ENCODE measurements at places on chromosomes 12 and 14.

DNA sequence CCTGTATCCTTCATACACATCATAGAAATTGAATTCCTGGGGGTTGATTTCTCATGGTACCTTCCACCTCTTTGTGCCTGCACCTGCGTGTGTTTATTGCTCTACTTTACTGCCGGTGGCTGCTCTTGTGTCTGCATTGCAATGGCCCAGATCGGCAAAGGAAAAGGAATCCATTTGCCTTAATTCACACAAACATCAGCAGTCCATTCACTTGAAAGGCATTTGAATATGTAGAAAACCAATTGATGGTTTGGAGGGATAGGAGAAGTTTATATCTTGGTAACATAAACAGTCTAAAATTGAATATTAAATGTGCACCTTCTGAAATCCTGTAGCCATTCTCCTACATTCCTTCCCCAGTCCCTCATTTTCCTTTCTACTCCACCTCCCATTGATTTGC lies 74.0 kb downstream of the SNAPC1 start:
- DNase-seq: no peak

- DNase-seq: no peak
Observed at GRCh38 chr12:105352052-105352451, 21.6 kb downstream of the C12orf75 start.

DNA sequence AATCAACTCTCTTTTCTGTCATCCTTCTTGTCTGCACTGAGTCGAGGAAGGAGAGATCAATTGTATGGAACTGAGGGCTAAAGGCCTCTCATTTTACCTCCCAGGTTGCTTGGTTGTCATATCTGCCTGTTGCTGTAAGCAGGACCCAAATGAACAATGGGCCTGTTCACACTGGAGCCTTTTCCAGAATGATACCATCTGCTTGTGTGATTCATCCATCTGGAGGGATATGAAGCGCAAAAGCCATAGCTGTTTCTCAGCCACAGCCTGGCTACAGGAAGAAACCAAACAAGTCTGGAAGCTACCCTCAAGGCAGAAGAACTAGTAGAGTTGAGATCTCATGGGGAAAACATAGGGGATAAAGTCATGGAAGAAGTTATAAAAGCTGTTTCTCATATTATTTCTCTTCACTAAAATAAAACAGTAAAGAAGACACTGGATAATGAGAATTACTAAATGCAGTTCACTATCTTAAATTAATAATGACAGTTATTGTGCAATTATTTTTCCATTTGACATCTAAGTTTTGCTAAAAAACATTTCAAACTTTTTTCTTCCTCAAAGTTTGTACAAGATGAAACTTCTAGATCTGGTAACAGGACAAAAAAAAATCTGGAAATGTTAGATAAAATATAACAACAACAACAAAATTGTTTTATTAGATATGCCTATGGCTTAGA lies 106.3 kb downstream of the SPTSSA start:
- no peak for DNase-seq

- no peak for DNase-seq
Observed at GRCh38 chr12:122929812-122930211, 33.9 kb upstream of the VPS37B start.

- DNase-seq: peak; percentile 89
Observed at GRCh38 chr12:21483531-21483930, 17.9 kb downstream of the RECQL start.

GRCh38 chr14:102479777-102480176 lies 29.8 kb downstream of the ANKRD9 start:
- no peak for DNase-seq

DNA sequence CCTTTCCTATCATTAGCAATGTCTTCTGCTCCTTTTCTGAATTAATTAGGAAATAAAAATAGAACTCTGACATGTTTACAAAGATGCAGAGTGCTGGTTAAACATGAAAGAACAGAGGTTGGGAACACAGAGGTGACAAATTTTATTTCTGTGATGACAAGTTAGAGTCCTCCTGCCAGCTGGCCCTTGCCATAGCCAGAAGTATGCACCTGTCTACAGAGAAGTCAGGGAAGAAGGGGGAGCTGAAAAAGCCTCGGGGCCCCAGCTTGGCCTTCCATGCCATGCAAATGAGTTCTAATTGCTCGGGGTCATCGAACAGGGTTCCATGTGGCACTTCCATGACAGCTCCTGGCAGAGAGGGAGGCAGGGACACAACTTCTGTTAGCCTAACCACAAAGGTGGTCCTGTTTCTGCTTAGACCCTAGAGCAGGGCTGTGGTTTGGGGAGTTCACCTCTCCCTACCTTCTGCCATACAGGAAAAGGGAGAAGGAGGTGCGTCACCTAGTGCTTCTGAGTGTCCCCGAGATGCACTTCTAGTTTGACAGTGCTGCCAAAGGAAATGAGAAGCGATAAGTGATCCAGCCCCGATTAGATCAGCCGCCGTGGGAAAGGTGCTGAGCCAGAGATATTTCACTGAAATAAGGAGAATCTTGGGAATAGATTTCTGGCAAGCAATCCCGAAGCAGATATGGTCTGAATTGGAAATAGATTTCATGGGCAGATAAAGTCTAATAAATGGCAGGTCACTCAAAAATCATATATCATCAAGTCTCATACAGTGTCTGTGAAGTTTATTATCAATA lies 155.8 kb upstream of the FOXN3 start:
- peak; percentile 7 for DNase-seq

GRCh38 chr14:104094709-104095425 lies 9.4 kb downstream of the ASPG start:
- DNase-seq: peak; percentile 44

DNA sequence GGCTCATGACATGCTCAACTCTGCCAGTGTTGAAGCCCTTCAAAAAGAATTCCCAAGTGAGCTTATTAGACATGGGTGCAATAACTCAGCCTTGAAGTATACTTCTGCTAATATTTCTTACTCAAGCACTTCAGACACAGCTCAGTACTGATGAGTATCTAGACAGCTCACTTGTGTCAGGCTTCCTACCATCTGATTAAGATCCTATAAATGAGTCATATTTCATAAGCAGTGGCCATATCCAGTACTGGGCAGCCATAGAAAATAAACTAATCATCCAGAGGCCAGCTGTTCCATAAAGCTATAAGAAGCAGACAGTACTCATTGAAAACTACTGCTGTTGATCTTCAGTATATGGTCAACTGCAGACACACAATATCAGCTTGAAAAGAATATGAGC lies 12.9 kb downstream of the FSCB start:
- DNase-seq: no peak

- no peak for DNase-seq
Observed at GRCh38 chr14:93737634-93738033, 50.7 kb downstream of the PRIMA1 start.

- no peak for DNase-seq
Observed at GRCh38 chr12:129901254-129901653, 2.6 kb downstream of the TMEM132D start.

- no peak for DNase-seq
Observed at GRCh38 chr12:76560086-76560491, 518 bp upstream of the OSBPL8 start.

- no peak for DNase-seq
Observed at GRCh38 chr14:86942936-86943335, 1050.0 kb downstream of the GALC start.

DNA sequence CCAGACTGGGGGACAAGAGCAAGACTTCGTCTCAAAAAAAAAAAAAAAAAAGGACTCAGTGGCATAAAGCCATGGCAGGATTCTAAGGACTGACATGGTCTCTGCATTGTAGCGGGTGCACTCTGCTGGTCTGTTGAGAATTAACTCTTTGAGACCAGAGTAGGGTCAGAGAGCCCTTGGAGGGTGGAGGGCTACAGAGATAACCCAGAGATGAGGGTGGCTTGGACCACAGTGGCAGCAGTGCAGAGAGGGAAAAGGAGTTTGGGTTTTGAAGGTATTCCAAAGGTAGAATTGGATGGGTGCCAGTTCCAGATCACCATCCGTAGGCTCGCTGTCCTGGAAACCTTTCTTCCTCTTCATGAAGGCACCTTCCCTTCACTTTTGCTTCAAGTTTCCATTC lies 14.3 kb upstream of the DYNC1H1 start:
- DNase-seq: no peak

GRCh38 chr12:40375076-40375475 lies 150.3 kb downstream of the LRRK2 start:
- no peak for DNase-seq

GRCh38 chr12:293199-293598 lies 30.6 kb upstream of the SLC6A13 start:
- DNase-seq: no peak

DNA sequence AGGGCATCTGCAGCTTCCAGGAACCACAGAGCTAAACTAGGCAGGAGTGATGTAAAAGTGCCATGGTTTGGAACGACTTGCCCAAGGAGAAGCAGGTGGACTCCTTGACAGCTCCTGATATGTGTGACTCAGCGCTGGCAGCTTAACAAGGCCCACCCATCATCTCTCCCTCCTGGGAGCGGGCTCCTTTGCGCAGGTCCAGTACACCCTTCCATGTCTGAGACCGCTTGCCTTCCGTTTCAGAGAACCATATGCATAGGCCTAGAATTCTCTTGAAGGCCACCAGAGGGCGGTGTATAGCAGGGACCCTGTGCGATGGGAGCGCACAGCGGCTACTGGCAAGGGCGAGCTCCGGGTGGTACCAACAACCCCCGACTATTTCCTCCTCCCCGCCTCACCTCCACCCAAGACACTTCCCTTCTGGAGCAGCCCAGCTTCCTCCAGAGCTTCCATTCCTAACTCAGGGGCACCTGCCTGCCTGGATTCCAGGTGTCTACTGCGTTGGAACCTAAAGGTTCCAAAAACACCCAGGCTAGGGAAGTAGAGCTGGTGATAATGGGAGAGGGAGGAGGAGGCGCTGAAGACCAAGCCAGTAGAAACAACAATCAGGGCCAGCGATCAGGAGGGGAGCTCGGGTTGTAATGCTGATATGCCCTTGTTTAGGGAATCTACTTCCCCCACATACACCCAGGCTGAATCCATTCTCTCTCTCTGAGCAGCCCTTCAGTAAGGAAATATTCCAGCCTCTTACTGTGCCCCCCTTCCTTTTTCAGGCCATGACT lies 6.3 kb downstream of the DHH start:
- DNase-seq: peak; percentile 53

DNA sequence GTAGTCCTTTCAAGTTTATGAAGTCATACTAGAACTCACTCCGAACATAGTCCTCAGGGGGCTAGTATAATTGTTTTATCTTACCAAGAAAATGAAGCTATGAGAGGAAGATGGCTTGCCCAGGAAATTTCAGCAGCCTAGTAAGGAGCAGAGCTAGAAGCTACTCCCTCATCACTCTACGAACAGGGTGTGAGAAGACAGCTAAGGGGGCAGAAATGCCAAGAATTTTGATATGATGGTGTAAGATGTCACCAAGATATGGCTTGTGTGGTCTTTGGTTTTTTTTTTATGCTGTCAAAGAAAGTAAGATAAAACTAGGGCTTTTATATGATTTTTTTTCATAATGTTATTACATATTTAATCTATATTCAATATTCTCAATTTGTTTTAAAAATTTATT lies 47.6 kb downstream of the PRICKLE1 start:
- DNase-seq: no peak

- DNase-seq: no peak
Observed at GRCh38 chr14:45112896-45113781, 21.1 kb downstream of the FKBP3 start.

DNA sequence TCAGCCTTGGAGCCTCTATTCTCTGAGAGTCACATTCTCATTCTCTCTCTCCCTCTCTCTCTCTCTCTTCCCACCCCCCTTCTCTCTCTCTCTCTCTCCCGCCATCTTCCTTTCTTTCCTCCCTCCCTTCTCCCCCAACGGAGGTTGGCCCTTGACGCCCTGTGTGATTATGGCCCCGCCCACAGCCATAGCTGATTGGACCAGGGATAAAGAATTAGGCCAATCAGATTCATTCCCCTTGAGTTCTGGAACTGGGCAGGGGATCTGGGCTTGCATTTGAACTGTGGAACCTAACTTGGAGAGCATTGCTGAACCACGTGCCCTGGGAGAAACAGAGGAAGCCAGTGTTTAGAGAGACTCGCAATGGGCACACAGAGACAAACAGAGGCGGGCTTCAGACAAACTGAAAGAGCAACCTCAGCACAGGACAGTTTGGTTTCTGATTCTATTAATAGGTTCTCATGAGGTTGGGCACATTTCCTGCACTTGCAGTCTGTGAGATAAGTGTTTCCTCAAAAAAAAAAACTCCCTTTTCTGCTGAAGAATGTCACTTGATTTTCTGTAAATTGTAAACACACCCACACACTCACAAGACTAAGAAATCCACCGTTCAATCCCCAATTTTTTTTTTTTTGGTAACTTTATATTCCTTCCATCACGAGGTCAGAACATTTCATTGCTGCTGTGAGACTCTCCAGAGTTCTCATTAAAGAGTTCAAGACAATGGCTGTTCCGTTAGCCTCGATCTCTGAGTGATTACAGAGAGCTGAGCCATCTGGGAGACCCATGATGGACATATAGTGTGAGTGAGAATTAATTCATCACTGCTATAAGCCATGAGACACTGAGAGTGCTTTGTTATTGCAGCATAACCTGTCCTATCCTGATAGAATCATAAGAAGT lies 3.5 kb upstream of the P2RX7 start:
- no peak for DNase-seq

DNA sequence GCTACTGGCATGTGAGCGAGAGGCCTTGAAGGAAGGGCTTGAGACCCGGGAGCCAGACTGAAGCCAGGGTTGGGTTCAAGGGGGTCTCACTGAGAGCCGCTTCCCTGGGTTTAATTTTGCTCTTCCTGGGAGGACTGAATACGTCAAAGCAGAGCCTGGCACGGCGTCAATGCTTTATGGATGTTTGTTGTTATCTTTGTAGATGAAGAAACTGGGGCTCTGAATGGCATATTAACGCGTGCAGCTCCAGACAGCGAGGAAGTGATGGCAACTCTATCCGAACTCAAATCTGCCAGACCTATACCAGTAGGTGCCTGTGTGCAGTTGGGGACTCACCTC lies 152.8 kb upstream of the PARP11 start:
- no peak for DNase-seq

- no peak for DNase-seq
Observed at GRCh38 chr12:126830778-126831680, 1435.9 kb upstream of the TMEM132C start.

GRCh38 chr12:87160848-87161601 lies 868.2 kb downstream of the C12orf50 start:
- no peak for DNase-seq

DNA sequence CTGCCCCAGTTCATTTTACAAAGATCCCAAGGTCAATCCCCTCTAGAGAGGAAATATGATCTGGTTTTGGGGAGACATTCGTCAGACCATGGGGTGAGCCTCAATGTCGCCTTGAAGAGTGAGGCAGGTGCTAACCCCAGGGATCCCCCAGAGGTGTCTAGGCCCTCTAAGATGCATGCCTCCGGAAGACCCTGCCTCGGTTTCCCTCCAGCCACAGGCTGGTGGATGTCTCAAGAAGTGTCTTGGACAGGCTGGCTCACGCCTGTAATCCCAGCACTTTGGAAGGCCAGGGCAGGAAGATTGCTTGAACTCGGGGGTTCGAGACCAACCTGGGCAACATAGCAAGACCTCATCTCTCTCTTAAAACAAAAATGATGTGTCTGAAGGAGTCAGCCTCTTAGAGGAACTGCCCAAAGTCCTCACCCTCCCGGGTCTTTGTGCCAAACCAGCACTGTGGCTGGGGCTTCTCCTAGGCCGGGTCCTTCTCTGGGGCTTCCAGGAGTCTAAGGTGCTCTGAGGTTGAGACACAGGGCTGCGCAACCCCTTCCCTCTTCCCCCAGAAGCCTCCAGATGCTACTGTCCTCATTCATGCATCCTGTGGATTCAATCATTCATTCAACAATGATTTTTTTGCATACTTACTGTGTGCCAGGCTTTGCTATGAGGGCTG lies 24.7 kb upstream of the BEGAIN start:
- DNase-seq: no peak

Data from NCI-H345 (cell line).